ENCODE measurements at places on chromosomes 12 and 14.

GRCh38 chr12:106276032-106276740, 26.3 kb upstream of the TCP11L2 start:
- no peak for DNase-seq

- DNase-seq = no peak
Observed at GRCh38 chr14:98958048-98958631, 313.9 kb downstream of the BCL11B start.

- DNase-seq = peak; percentile 75
Observed at GRCh38 chr12:125185740-125186470, 120.7 kb downstream of the AACS start.

GRCh38 chr12:108643941-108644810, 10.5 kb upstream of the SELPLG start:
- DNase-seq = no peak

GRCh38 chr14:88189417-88190191, 133.5 kb downstream of the KCNK10 start:
- peak; percentile 74 for DNase-seq
